H1 (cell line): ENCODE measurements at places on chromosomes 16 and 17. TPM values are rescaled to one million over a fixed set of nuclear protein-coding genes. Genes with fewer than 3 reads are reported as not detected.

The C17orf67 gene
- total RNA-seq = 1.9 and 2.2 TPM in 2 replicates

The EPOP gene
- 3.3 and 4.0 TPM in 2 replicates for total RNA-seq

The SYCE1L gene
- total RNA-seq = 5.8 and 10.0 TPM in 2 replicates

The UNKL gene
- 31.8 and 32.1 TPM in 2 replicates for total RNA-seq

The GDPD3 gene
- 1.5 TPM in 1 of 2 replicates, not detected in the other for total RNA-seq

The USP43 gene
- total RNA-seq = 6.9 and 7.2 TPM in 2 replicates

The ZNF232 gene
- 39.8 and 41.0 TPM in 2 replicates for total RNA-seq

The TSPAN10 gene
- 0.96 and 0.99 TPM in 2 replicates for total RNA-seq

The ZSCAN32 gene
- total RNA-seq = 22.0 and 22.6 TPM in 2 replicates

The NPIPA2 gene
- 16.8 and 17.8 TPM in 2 replicates for total RNA-seq

The CA5A gene
- not detected in 2 replicates for total RNA-seq

The KRT20 gene
- total RNA-seq = not detected in 2 replicates

The PRR15L gene
- 0.26 and 0.34 TPM in 2 replicates for total RNA-seq

The TMEM100 gene
- total RNA-seq = 0.48 and 1.1 TPM in 2 replicates

The SECTM1 gene
- total RNA-seq = 0.20 and 0.57 TPM in 2 replicates

The MPV17L gene
- 7.3 and 8.2 TPM in 2 replicates for total RNA-seq

The CNGB1 gene
- not detected in 2 replicates for total RNA-seq

The LRRC46 gene
- 0.36 TPM in 1 of 2 replicates, not detected in the other for total RNA-seq

The SSTR5 gene
- total RNA-seq = 0.31 and 0.56 TPM in 2 replicates

The PRSS22 gene
- 2.7 and 4.4 TPM in 2 replicates for total RNA-seq
